Tibial artery (tissue), 4 donors: ENCODE measurements at places on chromosomes 12 and 14.

GRCh38 chr14:92411941-92412340 is 89.0 kb downstream of the SLC24A4 start:
- DNase-seq: no peak

DNA sequence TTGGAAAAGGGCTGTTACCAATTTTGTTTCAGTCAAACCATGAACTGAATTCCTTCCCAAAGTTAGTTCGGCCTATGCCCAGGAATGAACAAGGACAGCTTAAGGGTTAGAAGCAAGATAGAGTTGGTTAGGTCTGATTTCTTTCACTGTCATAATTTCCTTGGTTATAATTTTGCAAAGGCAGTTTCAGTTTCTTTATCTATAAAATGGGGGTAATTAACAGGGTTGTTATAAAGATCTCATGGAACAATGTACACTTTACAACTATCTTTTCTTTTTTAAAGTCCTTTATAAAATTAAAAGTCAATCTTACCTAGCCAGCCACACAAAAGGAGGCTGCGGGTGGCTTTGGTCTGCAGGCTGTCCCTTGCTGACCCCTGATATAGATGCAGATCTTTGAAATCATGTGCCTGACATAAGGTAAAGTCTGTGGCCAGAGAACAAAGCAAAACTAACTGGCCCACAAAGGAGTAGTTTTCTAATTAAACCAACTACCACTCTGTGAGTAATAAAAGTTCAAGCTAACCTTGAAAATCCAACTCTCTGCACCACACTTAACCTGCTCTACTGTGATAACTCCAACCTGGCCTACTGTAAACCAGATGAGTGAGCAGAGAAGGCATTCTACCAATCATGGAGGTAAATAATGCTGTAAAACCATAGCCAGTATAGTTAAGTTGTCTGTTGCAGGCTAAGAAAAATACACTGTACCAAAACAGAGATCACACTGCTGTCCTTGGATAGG is 49.5 kb downstream of the SLC38A1 start:
- no peak for DNase-seq

DNA sequence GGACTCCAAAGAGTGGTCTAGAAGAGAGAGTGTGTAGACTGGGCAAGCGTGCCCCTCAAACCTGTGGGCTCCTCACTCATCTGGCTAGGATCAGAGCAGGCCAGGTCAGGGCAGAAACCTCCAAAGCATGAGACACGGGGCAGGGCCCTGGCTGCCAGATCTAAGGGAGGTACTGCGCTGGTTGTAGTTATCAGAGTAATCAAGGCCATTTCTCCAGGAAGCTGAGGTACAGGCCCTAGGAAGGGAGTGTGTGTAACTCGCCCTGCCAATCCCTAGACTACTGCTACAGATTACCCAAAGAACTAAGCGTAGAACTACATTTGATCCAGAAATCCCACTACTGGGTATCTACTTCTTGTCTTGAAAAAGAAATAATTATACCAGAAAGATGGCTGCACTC is 84.5 kb downstream of the SSPN start:
- DNase-seq: no peak

- DNase-seq: peak; percentile 79
These were observed 6.3 kb upstream of the ITGB7 start for GRCh38 chr12:53213348-53213747.

DNA sequence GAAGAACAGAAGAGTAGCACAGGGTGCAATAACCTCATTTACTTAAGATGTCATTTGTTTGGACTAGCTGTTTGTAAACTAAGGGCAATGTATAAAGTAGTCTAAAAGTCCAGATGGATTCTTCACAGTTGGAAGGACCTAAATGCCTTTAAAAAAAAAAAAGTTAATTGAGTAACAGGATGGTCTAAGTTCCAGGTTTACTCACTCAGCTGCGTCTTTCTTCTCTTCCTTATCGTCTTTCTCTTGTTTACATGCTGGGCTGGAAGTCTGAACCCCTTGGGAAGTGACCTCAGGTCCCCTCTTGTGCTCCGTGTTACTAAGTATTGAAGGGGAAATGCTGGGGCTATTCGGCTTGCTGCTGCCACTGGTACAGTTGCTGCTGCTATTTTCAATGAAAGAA is 82.5 kb downstream of the SH2B3 start:
- no peak for DNase-seq

- no peak for DNase-seq
These were observed 187.4 kb upstream of the ABCD2 start for GRCh38 chr12:39807043-39807442.

DNA sequence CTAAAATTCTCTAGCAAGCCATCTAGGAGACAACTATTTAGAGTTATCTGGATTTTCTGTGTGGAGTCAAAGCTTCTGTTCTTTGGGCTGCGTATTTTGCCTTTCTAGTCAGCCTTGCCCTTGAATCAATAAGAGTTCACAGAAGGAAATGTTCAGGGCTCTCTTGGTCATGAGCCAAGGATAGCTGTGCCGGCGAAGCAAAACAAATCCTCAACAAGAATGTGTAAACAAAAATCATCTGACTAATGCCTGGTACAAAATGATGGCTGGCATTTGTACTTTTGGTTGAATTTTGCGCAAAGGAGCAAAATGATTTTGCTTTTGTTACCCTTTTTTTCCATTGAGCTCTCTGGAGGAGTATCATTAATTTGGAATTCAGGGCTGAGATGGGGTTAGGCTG is 171.1 kb downstream of the DACT1 start:
- peak; percentile 39 for DNase-seq

- DNase-seq: no peak
These were observed 125.7 kb downstream of the CRADD start for GRCh38 chr12:93802698-93803423.

GRCh38 chr14:91996948-91997371 is 42.9 kb downstream of the TRIP11 start:
- no peak for DNase-seq
